Activated CD4-positive, alpha-beta memory T cell treated with anti-CD3 and anti-CD28 coated beads, Interleukin-2, amount 10 ng/mL, durations not matched to agents 7 days and 5 days (primary cell): ENCODE measurements at places on chromosomes 12 and 14.

GRCh38 chr12:117412465-117413188, 51.2 kb upstream of the NOS1 start:
- H3K4me1 ChIP-seq = no peaks in the 10 kb centered on the region
- DNase-seq = no peak
- H3K4me3 ChIP-seq = no peak overlapping the region
- no peak overlapping the region for H3K27ac ChIP-seq
- H3K27me3 ChIP-seq = no peaks in the 10 kb centered on the region

- no peak overlapping the region for H3K27ac ChIP-seq
- no peak overlapping the region for H3K4me3 ChIP-seq
- DNase-seq = no peak
These were observed 21.7 kb downstream of the CBX5 start for GRCh38 chr12:54258201-54258681.

- H3K27me3 ChIP-seq = no peaks in the 10 kb centered on the region
- no peak for DNase-seq
- no peak overlapping the region for H3K4me3 ChIP-seq
- no peak overlapping the region for H3K27ac ChIP-seq
These were observed 158.4 kb downstream of the PPM1H start for GRCh38 chr12:62776575-62776974.

GRCh38 chr12:110600254-110600653, 13.7 kb upstream of the TCTN1 start:
- H3K36me3 ChIP-seq = no peaks in the 10 kb centered on the region
- no peak overlapping the region for H3K4me3 ChIP-seq
- peaks cover 13% of the 10 kb centered on the region for H3K4me1 ChIP-seq
- H3K27me3 ChIP-seq = no peaks in the 10 kb centered on the region
- DNase-seq = no peak

- H3K36me3 ChIP-seq = no peaks in the 10 kb centered on the region
- H3K4me3 ChIP-seq = no peak overlapping the region
- no peaks in the 10 kb centered on the region for H3K27me3 ChIP-seq
- H3K4me1 ChIP-seq = no peaks in the 10 kb centered on the region
- DNase-seq = no peak
These were observed 64.6 kb upstream of the LMO3 start for GRCh38 chr12:16670456-16671050.

DNA sequence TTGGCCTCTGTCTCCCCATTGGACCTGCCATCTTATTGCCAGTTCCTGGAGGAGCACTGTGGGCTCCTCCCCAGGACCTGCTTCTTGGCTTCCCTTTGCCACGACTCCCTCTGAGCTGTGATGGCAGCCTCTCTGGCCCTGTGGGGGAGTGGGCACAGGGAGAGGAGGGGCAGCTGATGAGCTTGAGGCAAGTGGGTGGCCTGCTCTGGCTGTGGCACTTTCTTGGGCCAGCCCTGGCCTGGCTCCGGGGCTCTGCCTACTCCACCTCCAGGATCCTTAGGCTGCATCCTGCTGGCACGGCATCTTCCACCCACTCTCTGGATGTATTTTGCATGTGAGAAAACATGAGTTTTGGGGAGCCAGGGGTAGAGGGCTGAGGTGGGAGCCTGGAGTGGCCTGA, 32.6 kb upstream of the MUCL1 start:
- no peaks in the 10 kb centered on the region for H3K4me1 ChIP-seq
- no peaks in the 10 kb centered on the region for H3K36me3 ChIP-seq
- H3K4me3 ChIP-seq = no peak overlapping the region
- DNase-seq = no peak

DNA sequence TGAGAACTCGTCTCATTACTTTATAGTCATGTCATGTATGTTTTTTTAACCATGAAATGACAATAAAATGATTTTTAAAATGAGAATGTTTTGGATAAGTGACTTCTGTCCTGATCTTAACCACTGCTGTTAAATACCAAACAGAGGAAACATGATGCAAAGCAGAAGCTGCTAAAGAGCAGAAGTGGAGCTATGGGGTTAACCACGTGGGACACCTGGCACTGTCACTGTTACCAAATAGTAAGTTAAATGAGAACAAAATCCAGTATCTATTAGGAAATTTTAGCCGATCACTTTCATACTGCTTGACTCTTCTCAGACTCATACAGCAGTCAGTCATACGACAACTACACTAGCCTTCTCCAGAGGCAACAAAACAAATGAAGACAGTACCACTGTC, 82.4 kb downstream of the SCAF11 start:
- no peak overlapping the region for H3K4me3 ChIP-seq
- H3K4me1 ChIP-seq = no peaks in the 10 kb centered on the region
- no peaks in the 10 kb centered on the region for H3K27me3 ChIP-seq
- no peak overlapping the region for H3K27ac ChIP-seq

GRCh38 chr12:100955139-100955538, 160.6 kb downstream of the ANO4 start:
- H3K36me3 ChIP-seq = no peaks in the 10 kb centered on the region
- H3K27ac ChIP-seq = no peak overlapping the region
- DNase-seq = no peak
- no peak overlapping the region for H3K4me3 ChIP-seq

- H3K27me3 ChIP-seq = peaks cover 25% of the 10 kb centered on the region
- H3K27ac ChIP-seq = no peak overlapping the region
These were observed 486.7 kb downstream of the VRK1 start for GRCh38 chr14:97283841-97284240.

GRCh38 chr14:38202444-38203191, 5.1 kb upstream of the SSTR1 start:
- no peak overlapping the region for H3K4me3 ChIP-seq
- no peaks in the 10 kb centered on the region for H3K4me1 ChIP-seq
- no peak for DNase-seq

DNA sequence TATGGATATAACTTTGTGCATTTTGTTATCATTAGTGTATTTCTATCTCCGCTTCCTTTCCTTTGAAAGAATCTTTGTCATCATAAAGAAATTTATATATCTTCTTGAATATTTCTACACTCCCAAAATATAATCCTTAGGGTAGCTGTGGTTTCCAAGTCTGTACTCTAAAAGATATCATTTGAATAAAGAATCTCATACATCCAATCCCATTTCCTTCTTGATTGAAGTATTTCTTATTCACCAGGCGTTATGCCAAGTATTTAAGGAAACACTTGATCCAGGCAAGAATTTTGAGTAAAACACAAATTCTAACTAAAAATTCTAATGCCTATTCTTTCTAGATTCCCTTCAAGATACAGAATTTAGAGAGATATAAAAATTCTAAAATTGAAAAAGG, 821.8 kb downstream of the GALC start:
- no peak for DNase-seq
- H3K4me3 ChIP-seq = no peak overlapping the region
- no peaks in the 10 kb centered on the region for H3K4me1 ChIP-seq

DNA sequence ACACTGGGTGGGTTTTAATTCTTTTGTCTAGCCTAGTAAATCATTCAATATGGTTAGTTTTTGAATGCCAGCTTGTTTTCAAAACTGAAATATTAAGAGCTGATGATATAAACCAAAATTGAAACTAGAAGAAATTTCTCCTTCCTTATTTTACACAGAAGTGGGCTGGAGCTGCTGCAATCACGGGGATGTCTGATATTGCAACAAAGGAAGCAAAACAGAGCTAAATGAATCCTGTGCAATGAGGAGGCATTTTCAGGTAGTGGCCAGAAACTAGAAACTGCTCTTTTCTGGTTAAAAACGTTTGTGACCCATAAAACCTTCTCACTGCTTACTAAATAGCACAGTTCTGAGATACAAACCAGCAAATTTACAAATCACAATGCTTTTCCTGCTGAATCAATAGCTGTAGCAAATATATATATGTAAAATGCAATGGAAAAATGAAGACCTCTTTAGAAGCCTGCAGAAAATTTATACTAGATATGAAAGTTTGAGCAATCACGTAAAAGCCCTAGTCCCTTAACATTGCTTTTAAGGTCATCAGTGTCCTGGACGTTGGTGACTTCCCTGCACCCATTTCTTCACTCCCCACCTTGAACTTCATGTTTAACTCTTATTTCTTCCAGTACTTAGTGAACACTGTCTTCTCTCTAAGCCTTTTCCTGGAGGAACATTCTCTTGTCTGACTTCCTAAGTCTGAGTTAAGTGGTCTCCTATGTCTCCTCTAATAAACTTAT, 15.9 kb upstream of the LRRK2 start:
- no peak overlapping the region for H3K27ac ChIP-seq
- H3K4me3 ChIP-seq = no peak overlapping the region
- no peaks in the 10 kb centered on the region for H3K36me3 ChIP-seq
- H3K27me3 ChIP-seq = no peaks in the 10 kb centered on the region

GRCh38 chr14:92356677-92357076, 33.7 kb downstream of the SLC24A4 start:
- H3K27me3 ChIP-seq = peaks cover 30% of the 10 kb centered on the region
- H3K36me3 ChIP-seq = no peaks in the 10 kb centered on the region

DNA sequence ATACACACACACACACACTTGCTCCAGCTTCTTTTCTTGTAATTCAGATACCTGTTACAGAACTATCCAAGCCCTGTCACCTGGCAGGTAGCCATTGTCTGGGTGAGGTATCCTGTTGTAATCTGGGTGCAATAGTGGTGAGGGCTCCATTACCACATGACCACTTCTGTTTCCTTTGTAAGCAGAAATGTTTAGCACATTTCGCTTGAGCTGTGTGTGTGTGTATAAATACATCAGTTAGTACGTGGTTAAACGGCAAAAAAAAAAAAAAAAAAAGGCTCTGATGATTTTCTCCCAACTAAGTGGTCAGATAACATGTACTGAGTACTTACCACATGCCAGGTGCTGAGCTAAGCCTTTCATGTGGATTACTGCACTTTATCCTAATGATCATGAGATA, 129.3 kb upstream of the SSTR1 start:
- peak overlapping the region; percentile 11 for H3K4me3 ChIP-seq
- H3K4me1 ChIP-seq = peaks cover 37% of the 10 kb centered on the region
- peaks cover 3% of the 10 kb centered on the region for H3K27me3 ChIP-seq
- peaks cover 11% of the 10 kb centered on the region for H3K36me3 ChIP-seq
- H3K27ac ChIP-seq = peak overlapping the region; percentile 61

GRCh38 chr14:56119201-56119981, 1.2 kb downstream of the PELI2 start:
- peaks cover 31% of the 10 kb centered on the region for H3K27me3 ChIP-seq
- peak overlapping the region; percentile 72 for H3K4me3 ChIP-seq
- H3K4me1 ChIP-seq = peaks cover 31% of the 10 kb centered on the region
- DNase-seq = peak; percentile 38
- peaks cover 2% of the 10 kb centered on the region for H3K36me3 ChIP-seq

DNA sequence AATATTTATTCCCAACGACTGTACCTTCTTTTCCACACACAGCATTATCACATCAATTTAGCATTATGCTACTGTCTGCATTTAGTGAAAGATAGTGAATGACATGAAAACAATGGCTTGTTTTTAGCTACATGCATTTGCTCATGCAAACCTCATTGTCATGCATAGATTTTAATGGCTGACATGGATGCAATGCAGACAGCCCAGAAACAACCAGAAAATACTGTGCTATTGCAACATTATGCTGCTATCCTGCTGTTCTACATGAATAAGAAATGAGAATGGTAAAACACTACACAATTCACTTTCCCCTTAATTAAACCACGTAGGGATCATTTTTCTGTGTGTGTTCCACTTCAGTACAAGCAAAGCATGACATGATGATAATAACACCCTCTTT, 90.8 kb downstream of the LIN7A start:
- no peak overlapping the region for H3K27ac ChIP-seq
- H3K4me1 ChIP-seq = no peaks in the 10 kb centered on the region
- H3K4me3 ChIP-seq = no peak overlapping the region

DNA sequence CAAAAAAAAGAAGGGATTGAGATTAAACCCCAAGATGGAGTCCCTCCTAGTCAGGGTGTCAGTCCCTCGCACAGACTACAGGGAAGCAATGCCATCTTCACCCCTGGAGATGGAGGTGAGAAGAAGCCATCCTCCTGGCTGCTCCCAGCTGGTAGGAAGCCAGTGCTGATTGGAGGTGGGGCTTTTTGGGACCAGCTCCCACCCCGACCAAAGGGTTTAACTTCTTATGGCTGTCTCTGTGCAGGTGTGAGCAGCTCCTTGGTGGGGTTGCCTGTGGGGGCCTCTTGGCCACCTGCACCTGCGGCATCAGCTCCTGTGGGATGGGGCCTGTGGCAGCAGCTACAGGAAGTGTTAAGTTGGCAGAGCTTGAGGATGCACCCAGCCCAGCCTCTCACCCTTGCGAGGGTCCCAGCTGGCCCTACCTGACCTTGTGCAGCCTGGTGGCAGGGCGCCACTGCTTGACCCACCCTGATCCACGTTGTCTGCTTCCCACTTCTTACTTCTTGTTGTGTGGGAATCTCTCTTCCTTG, 3.8 kb upstream of the KRT86 start:
- peaks cover 45% of the 10 kb centered on the region for H3K27me3 ChIP-seq
- no peak overlapping the region for H3K27ac ChIP-seq
- no peak overlapping the region for H3K4me3 ChIP-seq
- no peaks in the 10 kb centered on the region for H3K4me1 ChIP-seq
- no peak for DNase-seq

- H3K36me3 ChIP-seq = no peaks in the 10 kb centered on the region
- H3K4me1 ChIP-seq = peaks cover 3% of the 10 kb centered on the region
- peaks cover 20% of the 10 kb centered on the region for H3K27me3 ChIP-seq
- DNase-seq = no peak
- no peak overlapping the region for H3K27ac ChIP-seq
These were observed 86.6 kb downstream of the NTN4 start for GRCh38 chr12:95703986-95704385.
